Stimulated activated CD4-positive, alpha-beta T cell treated with anti-CD3 and anti-CD28 coated beads, Interleukin-1b, Interleukin-23, amount 100 ng/mL, for 1 hour (primary cell): ENCODE measurements at places on chromosomes 7 and 10.

DNA sequence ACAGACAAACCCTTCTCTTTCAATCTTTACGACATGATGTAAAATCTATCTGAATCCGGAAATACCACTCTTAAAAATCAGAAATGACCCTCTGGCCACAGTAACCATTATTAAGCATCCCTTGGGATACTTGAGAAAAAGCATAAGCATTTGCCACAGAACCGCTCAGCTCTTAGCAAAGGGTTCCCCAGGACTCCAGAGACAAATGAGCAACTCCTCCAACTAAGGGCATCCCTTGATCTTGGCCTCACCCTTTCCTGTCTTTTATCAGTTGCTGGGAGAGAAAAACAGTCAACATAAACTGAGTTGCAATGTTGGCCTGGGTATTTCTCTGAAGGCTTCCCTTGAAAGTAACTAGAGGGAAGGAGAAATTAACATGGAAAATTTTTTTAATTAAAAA lies 3.5 kb downstream of the PDLIM1 start:
- DNase-seq = no peak

DNA sequence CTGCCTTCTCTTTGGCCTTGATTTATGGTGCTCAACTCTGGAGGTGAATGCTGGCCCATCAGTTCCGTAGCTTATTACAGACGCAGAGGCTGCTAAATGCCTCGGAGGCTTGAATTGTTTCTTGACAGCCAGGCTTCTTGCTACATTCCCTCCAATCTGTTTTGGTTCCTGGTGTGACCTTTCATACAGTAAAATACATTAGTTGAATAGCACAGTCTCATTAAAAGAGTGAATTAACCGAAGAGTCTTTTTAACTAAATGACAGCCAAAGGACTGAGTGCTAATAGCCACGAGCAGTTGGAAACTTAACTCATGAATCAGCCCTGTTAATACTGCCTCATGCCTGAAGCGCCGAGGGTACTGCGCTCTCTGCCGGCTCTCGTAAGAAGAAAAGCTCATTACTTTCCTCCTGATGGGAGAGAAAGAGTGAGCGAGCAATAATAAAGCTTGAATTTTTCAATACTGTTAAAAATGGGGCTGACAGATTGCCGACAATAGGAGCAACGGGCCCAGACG lies 236.4 kb upstream of the GPR26 start:
- no peak for DNase-seq

DNA sequence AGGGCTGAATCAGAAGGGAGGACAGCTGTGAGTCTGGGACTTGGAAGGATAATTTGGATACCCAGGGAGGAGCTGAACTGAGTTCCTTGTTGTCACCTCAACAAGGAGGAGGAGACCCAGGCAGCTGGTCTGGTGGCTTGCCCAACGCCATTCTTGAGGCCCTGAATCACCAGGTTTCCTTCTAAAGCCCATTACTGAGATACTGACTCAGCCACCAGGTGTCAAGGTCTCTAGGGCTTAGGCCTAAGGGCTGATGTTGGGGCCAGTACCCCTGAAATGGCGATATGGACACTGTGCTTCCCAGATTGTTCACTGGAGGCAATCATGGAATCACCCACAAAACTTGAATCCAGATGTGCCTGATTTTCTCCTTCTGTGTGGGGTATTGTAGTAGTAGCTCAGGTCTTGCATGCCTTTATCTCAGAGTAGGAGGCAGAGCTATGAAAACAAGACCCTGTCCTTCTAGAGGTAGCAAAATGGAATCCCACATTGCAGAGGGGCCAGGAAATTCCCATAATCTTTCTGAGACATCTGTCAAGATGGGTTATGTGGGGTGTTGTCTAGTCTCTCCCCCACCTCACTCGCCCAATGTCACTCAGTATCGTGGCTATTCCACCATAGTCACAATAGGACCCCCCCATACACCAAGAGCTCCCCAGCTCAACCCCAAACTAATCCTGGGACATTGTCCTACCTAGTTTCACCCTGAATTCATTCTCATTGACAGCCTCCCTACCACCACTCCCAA lies 1.8 kb upstream of the ATG9B start:
- DNase-seq = no peak

DNA sequence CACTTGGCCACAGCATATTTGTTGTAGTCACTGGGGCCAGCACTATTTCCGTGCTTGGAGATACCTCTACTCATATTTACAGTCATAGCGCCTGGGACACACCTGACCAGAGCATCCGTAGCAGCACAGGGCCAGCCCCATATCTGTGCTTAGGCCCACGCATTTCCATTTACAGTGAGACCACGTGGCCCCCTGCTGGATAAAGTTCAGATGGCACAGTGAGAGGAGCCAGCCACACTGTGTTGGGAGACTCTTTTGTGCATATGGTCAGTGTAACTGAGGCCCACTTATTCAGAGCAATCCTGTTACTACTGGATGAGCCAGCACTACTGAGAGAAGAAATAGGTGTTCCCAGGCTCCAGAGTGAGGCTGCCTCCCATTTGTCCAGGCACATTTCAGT lies 455.3 kb downstream of the REEP3 start:
- DNase-seq = no peak

- DNase-seq = no peak
Measured at GRCh38 chr10:74675484-74675883, 150.9 kb upstream of the KAT6B start.

GRCh38 chr7:74026903-74027682 lies 880 bp upstream of the ELN start:
- peak; percentile 44 for DNase-seq

GRCh38 chr7:28142650-28143049 lies 37.9 kb downstream of the JAZF1 start:
- DNase-seq = no peak

DNA sequence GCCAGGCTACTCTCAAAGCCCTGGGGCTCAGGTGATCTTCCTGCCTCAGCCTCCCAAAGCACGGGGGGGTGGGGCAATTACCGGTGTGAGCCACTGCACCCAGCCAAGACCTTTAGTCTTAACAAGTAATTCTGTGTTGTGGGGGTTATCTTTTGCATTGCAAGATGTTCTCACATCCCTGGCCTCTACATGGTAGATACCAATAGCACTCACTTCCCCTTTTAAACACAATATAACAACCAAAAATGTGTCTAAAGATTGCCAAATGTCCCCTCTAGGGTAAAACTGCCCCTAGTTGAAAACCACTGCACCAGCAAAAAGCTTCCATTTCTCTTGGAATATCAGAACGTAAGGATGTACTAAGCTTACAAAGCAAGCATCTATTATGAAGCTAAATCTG lies 225.0 kb downstream of the CTNNA3 start:
- DNase-seq = no peak

DNA sequence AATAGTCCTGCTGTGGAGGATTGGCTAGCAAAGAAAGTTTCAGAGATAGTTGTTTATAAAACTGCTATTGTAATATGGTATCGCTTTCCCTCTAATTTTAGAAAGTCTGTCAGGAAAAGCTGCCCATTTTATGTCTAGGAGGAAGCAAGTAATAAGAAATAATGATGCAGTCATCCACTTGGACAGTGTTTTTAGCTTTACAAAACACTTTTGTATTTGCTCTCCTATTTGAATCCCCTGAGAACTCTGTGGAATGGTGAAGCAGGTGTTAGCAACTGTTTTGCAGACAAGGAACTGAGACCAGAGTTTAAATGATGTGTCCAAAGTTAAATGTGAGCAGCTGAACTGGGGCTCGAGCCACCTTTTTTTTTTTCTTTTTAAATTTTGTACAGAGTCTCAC lies 455.8 kb downstream of the XPNPEP1 start:
- DNase-seq = no peak
